Esophagus (tissue), 2 donors: ENCODE measurements at places on chromosomes 3 and 15. TPM values are rescaled to one million over a fixed set of nuclear protein-coding genes. Genes with fewer than 3 reads are reported as not detected.

TRAT1 gene
- 0.20 TPM for polyA plus RNA-seq

TMF1 gene
- polyA plus RNA-seq = 6.9 TPM

GOLGA6A gene
- 0.02 TPM for polyA plus RNA-seq

SEC61A1 gene
- polyA plus RNA-seq = 52.6 TPM

WDR72 gene
- 0.06 TPM for polyA plus RNA-seq

ZNF860 gene
- polyA plus RNA-seq = 1.8 TPM

GOLGA8S gene
- polyA plus RNA-seq = 0.10 TPM

NLGN1 gene
- 0.26 TPM for polyA plus RNA-seq

CD80 gene
- polyA plus RNA-seq = 0.04 TPM

NR1D2 gene
- 9.3 TPM for polyA plus RNA-seq

ABHD6 gene
- 4.3 TPM for polyA plus RNA-seq

PCOLCE2 gene
- polyA plus RNA-seq = 1.4 TPM

ETV5 gene
- polyA plus RNA-seq = 2.0 TPM

EFCC1 gene
- polyA plus RNA-seq = 1.0 TPM

DPP8 gene
- 6.4 TPM for polyA plus RNA-seq
